ENCODE measurements at places on chromosomes 5 and 9. TPM values are rescaled to one million over a fixed set of nuclear protein-coding genes. Genes with fewer than 3 reads are reported as not detected.
A peak's percentile ranks its signal among the peaks of the same experiment; 100 is the strongest.

CYLC2 gene
- total RNA-seq, result not detected

SLC34A1 gene
- total RNA-seq, result not detected

RLN2 gene
- 0.48 TPM for total RNA-seq

CCDC180 gene
- 0.67 TPM for total RNA-seq

FLT4 gene
- 3.1 TPM for total RNA-seq

SFXN1 gene
- 71.9 TPM for total RNA-seq

FAXDC2 gene
- 7.0 TPM for total RNA-seq

DNA sequence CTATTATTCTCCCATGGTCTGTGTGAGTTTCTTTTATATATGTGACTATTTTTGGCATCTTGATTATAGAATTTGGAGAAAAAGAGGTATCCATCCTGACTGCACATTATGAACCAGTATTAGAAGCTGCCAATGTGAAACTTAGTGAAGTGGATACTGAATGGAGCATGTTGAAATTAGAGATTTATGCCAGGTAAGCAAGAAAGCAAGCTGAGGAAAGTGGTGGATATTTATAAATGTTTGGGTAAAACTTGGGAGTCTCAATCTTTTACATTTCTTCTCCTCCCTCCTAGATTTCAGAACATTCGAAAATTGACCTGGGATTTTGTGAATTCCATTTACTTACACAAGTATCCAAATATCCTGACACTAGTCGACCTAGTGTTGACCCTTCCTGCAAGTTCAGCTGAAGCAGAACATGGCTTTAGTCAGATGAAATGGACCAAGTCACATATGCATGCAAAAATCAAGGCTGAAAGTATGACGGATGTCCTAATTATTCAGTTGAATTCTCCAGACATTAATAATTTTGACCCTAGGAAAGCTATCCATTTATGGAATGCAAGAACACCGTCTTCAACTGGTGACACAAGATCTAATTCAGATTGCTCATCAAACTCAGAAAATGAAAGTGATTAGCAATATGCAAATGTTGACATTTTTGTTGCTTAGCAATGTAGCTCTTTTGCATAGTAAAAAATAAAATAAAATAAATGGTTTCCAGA lies 66.8 kb upstream of the IL7R start:
- no peak for DNase-seq

DNA sequence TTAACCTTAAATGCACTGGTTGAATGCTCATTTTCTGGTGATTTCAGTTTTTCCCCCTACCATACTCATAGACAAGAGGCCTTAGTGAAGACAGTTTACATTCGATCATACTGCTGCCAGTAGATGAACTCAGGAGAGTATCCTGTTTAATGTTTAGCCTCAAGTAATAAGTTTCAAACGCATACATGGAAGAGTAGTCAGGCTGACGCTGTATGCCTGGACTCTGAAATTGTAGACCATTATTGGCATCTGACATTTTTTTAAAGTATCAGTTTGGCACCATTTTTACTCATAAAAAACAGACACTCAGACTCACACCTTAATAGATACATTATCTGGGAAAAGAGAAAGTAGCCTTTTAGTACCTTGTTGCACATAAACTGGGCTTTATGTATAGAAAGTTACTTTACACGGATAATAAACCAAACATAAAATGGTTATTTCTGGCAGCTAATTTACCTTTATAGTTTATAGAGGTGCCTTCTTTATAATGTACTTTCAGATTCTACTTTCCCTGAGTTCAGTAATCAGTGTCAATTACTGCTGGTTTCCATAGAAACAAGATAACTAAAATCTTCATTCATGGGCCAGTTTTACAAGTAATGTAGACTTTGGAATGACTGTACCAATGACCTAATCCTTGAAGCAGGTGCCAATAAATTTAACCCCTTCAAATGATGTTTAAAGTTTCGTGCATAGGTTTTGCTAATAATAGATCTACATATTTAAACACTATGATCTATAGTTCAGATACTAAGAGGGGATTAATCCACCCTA lies 183.8 kb upstream of the ITGA1 start:
- DNase-seq, result no peak

DNA sequence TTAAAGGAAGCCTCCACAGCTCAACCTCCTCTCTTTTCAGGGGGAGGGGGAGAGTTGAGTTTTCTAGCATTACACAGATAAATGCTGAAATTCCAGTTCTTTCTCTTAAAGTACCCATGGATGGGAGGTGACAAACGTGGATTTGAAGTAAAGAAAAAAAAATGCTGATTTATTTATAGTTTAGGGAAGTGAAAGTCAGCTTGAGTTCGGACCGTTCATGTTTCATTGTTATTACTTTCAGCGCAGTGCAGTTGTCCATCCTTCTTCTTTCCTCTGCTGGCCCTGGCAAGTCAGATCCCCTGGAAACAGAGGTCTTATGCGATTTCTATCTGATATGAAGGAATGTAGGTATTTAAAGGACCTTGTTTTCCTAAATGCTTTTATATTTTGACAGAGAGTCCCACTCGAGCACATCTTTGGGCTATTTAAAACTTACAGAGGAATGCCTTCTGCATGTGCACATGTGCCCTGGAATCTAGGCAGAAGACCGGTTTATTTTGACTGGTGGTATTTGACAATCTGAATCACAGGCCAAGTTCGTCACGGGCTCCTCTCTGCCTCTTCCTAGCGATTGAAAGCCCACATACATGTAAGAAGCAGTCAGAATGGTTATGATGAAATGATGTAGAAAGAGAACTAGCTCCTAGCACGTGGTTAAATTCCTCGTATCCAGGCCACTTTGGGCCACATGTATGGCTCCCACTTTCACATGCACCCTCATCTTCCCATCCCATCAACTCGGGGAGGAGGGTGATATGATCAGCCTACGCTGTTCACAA lies 385.2 kb upstream of the KLF4 start:
- no peak for DNase-seq

DNA sequence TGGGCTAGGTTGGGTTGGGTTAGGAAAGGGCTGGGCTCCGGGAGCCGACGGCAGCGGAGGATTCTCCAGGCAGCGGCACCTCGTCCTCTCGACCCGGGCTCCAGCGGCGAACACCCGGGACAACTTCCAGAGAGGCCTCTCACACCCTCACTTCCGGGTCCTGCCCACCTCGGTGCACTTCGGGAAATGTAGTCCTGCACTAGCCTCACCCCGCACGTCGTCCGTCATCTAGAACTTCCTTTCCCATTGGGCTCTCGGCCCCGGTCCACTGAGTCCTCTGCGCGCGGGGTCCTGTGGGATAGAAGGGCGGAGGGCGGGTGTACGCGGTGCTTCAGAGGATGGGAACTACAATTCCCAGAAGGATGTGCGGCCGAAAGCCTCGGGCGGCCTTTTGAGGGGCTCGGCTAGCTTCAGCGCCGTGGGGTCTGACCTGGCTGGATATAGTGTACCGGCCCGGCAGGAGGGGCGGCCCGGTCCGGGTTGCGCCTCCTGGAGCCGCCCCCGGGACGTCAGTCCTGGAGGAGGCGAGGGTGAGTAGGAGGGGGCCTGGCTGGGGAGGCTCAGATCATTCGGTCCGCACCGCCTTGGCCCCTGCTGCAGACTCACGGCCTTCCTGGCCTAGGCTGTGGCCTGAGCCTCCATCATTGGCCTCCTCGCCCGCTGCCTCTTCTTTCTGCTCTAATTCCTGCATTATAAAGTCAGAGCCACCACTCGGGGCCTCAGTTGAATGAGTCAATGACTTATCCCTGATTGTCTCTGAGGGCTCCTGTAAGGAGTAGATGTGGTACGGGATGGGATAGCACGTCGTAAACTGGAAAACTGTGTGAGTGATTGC lies at the start of the genes ERP44 and INVS:
Gene ERP44, minus strand, starts transcription at position 114 of the 835 bp plus-strand sequence. CDS start 160 bp downstream, outside the sequence.
Gene INVS, plus strand, starts transcription at position 357 of the 835 bp plus-strand sequence. CDS start 5,279 bp downstream, outside the sequence.
- peak; percentile 99 for DNase-seq

DNA sequence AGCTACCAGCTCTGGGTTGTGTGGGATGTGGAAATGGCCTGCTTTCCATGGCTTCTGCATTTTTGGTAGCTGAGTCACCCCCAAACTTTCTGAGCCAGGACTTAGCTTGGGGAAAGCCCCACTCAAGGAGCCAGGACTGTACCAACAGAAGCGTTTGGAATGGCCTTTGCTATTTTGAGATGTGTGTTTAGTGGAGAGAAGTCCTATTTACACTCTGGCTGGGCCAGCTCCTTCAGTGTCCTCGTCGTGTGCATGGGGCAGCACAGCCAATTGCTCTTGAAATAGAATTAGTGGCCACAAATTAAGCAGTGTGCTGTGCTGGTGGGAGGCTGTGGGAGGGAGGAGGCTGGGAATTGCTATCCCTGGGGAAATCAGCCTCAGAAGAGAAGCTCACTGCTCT lies 51.6 kb downstream of the ENTREP1 start:
- DNase-seq, result no peak

DNA sequence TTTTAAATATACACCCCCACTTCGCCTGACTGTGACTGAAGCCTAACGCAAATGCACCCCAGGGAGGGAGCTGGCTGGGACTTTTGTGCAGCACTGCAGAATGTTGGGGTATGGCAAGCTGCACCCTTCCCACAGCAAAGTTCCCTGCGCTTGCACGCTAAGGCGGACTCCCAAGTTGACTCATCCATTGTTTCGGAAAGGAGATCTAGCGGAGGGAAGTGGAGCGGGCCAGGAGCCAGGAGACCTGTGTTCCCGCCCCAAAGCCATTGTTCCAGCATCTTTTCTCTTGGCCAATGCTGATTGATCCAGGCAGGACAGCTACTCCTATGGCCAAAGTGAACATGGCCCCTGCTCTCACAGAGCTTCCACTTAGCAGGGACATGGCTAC lies 202.9 kb downstream of the AOPEP start:
- no peak for DNase-seq

DNA sequence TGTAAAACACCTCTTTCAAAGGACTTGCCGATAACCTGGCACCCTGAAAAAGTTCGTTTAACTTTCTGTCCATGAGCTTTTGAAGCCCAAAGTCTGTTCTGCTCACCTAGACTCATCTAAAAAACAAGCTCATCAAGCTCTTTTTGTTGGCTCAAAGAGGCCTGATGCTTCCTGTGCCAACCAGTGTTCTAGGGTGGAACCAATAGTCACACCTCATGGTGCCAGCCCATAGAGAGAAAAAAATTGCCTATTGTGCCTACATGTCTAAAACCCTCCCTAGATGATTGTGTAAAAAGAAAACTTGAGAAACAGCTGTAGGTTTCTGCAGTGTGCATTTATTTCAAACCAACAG lies 4.7 kb downstream of the SH3RF2 start:
- DNase-seq, result peak; percentile 32

DNA sequence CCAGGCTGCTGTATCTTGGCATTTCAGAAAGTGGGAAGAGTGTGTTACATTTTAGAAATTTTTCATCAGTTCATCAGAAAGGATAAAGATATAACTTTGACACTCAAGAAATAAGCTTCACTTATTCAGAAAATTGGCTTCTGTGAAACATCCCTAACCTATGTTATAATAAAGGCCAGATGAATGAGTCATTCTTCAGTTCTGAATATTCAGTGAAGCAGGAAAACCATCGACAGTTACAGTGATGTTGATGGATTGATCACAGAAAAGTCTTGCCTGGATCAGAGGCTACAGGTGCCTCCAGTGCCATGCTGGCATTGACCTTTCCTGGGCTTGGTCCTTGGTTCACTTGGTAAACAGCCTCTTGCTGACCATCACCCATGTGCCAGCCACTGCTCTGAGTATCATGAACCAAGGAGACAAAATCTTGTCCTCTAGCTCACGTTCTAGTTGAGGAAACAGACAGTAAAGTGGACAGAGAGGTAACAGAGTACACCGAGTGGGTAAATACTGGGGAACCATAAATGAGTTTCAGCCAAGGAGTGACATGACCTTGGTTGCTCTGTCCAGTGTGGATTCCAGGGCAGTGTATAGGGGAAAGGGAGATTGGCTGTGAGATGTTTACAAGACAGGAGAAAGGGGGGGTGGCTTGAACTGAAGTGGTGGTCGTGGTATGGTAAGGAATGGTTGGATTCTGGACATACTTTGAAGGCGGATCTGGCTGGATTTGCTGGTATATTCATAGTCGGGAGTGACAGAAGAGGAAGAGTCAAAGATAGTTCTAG lies 98.6 kb downstream of the AMBP start:
- no peak for DNase-seq

DNA sequence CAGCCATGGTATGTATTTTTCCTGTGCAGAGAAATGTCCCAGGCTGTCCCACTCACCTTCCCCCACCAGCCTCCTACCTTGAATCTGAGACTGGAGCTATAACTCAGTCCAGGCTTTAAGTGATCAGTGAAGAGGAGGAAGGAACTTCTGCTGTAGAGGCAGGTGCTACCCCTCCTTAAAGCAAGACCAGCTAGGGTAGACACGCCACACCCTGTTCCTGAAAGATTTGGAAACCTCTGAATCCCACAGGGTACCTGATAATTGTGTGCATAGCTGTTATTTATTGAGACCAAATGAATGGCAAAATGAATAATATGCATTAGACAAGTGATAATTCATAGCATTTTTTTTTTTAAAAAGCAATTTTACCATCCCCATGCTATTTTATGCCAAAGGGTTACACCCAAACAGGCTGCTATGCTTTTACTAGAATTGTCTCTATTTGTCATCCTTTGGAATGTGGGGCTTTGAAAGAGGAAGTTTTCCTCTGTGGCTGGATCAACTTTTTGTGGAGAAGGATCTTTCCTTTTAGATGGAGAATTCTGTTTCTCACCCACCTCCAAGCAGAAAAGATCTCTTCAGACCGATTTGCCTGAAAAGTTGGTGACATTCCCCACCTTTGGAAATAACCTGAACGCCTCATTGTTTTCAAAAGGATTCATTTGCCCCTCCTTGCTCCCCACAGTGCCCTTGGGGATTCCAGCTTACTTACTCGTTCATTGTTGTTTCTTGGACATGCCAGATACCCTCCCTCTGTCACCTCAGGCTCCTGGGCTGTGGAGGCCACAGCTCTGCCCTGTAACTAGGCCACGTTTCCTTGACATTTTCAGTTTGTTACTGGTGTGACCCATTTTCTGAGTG lies 248.7 kb downstream of the NR3C1 start:
- no peak for DNase-seq

- no peak for DNase-seq
Observed at GRCh38 chr5:131186561-131187256, 16.0 kb downstream of the LYRM7 start.

GRCh38 chr5:14008819-14009311 lies 64.4 kb upstream of the DNAH5 start:
- no peak for DNase-seq
